ENCODE measurements at places on chromosomes 2 and 18.

DNA sequence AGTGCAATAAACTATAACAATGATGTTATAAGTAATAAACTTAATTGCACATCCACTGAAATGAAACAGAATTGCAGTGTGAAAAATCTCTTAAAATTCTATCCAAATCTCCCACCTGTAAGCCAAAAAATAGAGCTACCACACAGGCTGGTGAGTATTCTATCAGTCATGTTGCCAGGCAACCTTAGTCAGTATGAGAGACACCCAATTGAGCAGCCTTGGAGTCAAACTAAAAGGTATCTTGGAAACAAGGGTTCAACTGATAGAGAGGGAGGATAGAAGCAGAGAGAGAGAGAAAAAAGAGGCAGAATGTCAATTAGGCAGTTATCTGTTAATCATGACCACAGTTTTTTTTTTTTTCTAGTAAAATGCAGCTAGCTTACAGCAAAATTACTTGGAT, 45.8 kb downstream of the GALNT13 start:
- DNase-seq: no peak

DNA sequence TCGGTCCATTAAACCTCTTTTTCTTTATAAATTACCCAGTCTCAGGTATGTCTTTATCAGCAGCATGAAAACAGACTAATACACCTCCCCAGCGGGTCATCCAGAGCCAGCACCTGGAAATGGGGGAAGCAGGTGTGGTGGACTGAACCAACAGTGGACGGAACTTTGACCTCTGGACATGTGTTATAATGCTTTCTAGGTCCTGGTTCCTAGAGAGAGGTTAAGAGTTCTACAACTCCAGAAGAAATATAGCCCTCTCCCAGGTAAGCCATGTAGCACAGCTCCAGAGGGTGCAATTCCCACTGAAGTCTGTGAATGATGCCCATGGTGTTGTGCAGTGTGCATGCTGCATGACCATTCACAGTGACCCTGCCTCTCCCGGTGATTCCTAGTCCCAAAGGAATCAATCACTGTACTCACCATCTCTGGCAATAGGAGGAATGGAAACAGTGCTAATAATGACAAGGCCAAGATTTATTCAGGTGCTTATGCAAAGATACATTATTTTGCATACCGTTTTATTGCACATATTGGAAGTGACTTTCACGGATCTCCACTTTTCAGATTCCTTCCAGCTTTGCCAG, 45.2 kb upstream of the MYO1B start:
- DNase-seq: no peak

DNA sequence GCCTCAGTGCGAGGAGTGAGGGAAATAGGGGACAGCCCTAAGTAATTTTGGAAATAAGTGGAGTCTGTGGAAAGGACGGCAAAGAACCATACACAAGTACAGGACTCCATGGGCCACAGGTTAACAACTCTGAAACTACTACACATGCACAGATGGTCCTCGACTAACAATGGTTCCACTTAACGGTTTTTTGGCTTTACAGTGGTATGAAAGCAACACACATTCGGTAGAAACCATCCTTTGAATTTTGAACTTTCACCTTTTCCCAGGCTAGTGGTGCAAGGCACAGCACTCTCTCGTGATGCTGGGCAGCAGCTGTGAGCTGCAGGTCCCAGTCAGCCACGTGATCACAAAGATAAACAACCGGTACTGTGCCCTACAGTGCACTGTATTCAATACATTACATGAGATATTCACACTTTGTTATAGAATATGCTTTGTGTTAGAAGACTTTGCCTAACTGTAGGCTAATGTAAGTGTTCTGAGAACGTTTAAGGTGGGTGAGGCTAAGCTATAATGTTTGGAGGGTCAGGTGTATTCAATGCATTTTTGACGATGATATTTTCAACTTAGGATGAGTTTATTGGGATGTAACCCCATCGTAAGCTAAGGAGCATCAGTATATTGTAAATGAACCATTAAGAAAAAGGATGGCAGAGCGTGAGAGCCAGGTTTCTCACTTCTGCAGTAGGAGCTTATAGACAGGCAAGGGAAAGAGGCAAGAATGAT, 44.6 kb downstream of the TBC1D8 start:
- no peak for DNase-seq

DNA sequence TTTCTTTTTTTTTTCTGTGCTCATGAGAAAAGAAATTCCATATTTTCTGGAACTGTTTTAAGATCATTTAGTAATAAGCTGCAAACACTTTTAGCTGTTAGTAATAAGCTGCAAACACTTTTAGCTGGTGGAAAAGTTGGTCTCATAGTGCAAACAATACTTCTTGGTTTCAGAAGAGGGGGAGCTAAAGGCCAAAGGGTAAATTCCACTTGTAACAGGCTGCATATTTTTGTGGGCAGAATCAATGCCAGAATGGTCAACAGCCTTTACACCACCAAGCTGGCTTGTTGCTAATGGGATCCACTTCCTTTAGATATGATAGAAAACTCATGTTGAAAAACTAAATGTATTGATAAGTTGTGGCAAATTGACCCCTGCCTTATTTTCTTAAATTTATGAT, 356.8 kb downstream of the NR4A2 start:
- DNase-seq: no peak

DNA sequence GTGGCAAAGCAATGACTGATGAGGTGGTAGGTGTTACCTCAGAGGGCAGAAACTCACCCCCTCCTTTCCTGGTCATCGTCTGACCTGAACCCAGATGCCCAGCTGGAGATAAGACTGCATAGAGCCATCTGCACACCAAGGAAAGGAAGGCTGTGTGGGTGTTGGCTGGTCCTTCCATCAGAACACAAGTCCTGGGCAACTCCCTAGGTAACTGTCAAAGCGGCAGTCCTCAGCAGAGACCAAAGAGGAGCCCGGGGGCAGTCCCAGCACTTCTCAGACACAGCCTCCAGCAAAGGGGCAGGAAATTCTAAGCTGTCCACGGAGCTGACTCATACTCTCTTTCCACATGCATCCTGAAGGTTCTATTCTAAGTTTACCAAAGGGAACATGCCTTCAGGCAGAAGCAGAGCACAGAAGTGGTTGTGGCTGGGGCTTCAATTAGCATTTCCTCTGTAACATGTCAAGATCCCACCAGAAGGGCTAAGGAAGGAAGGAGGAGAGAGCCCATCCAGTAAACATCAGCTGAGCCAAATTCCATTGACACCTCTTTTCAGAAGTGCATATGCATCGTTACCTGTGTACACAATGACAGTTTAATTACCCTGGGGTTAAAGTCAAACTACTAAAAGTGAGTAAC, 54.7 kb downstream of the SPRED2 start:
- DNase-seq: no peak

DNA sequence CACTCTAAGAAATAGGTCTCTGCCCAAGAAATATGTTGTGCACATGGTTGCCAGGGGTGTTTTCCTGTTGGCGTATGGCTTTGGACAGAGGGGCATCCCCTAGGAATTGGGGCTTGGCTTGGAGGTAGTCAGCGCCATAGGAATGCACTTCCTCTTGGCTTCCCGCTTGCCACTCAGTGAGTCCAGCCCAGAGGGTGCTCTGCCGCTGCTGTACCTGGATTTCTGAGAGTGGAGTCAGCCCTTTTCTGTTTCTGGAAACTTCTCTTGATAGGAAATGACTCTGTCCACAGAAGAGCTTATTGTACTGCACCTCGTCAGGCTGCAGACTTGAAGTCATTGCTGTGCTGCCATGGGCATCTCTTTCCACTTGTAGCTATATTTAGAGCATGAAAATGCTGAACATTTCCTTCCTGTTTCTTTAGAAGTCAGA, 116.7 kb upstream of the MGAT5 start:
- DNase-seq: no peak

DNA sequence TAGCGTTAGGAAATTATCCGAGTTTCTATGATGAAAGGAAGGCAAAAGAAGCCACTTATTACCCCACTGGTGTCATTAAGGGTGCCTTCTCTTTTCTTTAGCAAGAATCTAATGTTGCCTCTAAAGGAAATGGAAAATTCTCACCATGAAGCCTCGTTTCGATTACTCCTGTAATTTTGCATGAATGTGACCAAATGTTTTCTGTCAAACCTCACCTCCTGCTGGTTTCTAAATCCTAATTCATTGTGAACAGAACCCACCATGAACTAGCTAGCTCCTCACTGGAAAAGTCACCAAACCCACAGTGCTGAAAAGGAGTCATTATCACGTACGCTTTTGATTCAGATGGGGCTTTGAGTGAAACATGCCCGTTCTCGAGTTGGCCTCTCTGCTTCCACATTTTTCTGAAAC, 119.9 kb downstream of the COPS8 start:
- no peak for DNase-seq

DNA sequence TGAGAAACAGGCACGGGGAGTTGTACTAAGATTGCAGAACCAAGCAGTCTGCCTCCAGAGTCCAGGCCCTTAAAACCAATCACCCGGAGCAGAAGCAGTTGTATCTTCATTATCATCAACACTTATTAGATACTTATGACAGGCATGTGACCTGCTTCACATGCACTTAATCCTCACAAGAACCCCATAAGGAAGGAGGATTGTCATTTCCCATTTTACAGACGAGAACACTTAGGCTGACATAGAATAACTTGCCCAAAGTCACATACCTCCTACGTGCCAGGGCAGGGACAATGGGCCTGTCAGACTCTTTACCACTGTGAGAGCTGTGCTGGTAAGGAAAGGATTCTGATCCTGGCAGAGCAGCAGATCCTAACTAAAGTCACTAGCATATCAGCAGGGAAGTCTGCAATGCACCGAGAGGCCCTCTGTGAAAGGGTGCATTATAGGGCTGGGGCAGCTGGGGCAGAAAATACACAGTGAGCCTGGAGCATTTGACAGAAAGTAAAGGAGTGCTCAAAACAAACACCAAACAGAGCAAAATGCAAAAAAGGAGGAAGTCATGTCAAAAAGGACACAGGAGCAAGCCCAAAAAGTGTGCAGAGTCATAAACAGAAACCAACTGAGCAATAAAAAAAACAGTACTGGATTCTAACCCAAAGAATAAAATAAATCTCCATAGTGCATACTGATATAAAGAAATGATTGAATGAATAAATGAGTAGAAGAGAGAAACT, 55.9 kb upstream of the SP3 start:
- no peak for DNase-seq
